ENCODE measurements at places on chromosomes 1 and 21.

GRCh38 chr1:184866586-184866985 is 107.7 kb downstream of the NIBAN1 start:
- DNase-seq = no peak

DNA sequence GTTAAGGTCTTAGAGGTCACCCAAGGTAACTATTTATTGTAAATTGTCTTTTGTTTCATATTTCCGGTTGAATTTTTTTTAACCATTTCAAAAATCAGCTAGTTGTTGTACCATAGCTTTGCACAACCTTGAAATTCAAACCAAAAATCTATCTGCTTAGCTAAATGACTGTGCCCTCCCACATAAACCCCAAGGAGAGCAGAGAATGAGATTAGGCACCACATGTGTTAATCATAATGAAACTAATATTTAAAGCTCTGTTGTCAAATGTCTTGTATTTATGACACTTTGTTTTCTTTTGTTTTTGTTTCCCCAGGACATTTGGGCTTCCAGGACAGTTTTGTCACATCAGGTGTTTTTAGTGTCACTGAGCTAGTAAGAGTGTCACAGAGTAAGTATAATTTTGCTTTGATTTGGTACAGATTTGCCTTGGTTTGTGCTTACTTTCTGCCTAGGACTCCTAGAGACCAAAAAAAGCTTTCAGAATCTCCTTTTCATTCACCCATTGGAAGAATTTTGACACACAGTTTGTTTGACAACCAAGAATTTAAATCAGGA is 249.9 kb downstream of the NFIA start:
- DNase-seq = no peak

DNA sequence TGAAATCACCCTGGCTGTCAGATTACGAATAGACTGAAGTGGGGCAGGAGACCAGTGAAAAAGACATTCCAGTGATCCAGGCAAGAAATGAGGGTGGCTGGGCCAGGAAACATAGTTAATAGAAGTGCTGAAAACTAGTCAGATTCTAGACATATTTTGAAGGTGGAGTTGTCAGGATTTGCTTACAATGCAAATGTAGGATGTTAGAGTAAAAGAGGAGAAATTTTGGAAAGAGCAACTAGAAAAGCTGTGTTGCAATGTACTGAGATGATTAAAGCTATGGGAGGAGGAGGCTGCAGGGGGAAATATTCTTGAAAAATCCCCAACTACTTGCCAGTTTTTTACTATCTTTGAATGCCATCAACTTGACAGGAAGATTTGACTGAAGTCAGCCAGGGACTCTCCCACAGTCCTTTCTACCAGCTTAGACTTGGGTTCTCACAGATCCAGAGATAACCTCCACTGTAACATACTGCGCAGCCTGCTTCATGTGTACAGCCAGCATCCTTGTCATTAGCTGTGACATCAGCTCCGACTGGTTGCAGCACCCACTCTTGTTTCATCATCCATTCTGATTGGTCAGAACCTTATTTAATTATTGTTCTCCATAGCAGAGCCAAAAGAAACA is 109.7 kb downstream of the TSEN15 start:
- DNase-seq = no peak

DNA sequence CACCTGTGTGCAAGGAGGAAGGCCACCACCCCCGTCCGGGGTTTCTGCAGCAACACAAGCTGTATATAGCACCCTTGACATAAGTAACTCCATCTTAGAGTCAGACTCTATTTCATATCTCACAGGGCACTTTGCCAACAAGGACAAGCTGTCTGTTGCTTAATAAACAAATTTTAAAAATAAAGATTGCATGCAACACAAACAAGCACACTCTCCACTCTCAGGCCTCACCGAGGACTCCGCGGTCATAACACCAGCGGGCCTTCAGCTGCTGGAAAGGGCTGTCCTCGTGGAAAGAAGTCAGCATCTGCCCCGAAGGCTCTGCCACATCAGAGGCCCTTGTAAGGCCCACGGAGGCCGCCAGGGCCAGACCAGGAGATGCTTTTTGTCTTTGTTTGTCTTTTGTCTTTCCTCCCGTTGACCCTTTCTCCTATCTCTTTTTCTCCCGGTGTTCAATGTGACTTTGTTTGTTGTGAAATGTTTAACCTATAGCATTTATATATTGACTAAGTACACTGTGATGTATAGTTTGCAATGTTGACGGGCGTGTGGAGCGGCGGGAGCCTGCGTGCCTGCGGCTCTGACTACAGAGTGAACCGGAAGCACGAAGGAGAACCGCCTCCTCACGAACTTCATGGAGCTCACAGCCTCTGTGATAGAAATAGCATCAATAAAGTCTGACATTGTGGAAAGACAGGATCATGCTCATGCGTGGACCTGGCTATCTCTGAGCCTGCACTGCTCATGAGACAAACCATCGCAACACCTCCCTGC is 24.1 kb downstream of the MEGF6 start:
- DNase-seq = no peak

DNA sequence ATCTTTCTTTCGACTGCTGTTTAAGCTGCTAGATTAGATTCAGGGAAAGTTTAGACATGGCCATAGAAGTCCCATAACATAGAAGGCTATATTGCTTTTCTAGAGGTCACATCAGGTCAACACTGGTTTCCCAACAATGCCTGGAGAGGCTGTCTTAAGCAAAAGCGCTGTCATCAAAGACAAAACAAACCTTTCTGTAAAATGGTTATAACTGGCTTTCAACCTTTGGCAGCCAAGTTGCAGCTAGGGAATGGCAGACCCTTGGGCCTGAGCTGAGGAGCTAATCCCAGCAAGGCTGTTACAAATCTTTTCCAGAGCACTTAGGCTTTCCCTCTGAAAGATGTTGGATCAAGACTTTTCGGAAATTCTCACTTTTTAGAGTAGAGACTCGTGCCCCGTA is 11.2 kb upstream of the ABCA4 start:
- no peak for DNase-seq

- DNase-seq = no peak
Measured at GRCh38 chr1:90882221-90882620, 139.6 kb downstream of the ZNF644 start.

DNA sequence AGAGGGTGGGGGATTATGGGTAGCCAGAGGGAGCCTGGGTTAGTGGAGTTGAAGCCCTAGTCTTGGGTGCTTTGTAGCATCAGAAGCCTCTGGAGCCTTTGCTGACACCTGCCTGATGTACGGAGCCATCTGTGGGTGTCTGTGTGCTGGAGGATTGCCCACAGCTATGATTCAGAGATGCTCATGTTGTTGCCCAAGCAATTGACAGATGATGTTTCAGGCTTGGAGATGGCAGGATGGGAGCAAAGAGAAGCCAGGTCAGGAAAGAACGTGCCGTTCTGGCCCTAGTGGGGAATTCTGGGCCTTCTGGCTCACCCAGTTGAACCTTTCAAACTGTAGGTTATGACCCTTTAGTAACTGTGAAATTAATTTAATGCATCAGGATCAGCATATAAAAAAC is 27.6 kb downstream of the COQ8A start:
- DNase-seq = no peak

GRCh38 chr1:45840704-45841103 is 37.3 kb downstream of the MAST2 start:
- no peak for DNase-seq

DNA sequence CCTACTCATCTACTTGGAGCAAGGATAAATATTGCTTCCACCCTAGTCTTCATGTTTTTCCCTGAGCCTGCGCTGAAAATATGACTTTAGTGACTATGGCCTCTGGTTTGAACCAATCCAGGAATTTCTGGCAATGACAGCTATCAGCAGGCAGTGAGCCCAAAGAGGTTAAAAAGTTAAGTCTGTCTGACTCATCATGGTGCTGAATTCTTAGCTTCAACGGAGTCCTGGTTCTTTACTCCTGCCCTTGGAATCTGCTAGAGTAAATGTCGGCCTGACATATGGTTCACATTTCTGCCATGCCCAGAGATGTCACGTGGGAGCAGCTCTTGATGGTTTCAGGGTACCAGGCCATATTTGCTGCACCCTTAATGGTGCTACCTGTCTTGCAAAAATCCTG is 351.6 kb upstream of the PLXNA2 start:
- DNase-seq = no peak

DNA sequence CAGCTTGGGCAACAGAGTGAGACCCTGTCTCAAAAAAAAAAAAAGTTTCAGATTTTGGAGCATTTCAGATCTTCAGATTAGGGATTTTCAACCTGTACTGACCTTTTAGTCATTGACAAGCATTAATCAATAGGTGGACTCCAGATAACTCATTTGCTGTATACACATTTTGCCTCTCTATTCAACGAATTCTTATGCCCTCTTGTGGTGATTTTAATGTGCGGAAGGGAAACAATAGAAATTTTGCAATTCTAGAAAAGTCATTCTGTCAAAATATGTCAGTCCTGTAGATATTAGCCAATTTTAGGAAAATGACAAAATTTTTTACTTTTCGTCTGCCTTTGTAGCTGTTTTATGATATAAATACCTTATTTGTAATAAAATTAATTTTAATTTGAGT is 11.6 kb upstream of the OR2G2 start:
- no peak for DNase-seq

DNA sequence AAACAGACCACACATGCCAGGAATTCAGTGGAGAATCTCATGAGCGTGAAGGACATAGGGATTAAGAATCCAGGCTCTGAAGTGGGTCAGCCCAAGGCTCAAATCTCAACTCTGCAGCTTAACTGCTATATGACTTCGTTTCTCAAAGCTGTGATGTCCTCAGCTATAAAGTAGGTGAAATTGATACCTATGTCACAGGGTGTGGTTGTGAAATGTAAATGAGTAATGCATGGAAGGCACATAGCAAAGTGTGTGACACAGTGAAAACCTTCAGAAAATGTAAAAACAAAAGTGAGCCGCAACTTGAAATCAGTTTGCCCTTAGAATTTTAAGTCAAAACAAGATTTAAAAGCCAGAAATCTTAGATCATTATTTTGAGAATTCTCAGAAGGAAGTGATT is 145.7 kb upstream of the PRMT6 start:
- no peak for DNase-seq

DNA sequence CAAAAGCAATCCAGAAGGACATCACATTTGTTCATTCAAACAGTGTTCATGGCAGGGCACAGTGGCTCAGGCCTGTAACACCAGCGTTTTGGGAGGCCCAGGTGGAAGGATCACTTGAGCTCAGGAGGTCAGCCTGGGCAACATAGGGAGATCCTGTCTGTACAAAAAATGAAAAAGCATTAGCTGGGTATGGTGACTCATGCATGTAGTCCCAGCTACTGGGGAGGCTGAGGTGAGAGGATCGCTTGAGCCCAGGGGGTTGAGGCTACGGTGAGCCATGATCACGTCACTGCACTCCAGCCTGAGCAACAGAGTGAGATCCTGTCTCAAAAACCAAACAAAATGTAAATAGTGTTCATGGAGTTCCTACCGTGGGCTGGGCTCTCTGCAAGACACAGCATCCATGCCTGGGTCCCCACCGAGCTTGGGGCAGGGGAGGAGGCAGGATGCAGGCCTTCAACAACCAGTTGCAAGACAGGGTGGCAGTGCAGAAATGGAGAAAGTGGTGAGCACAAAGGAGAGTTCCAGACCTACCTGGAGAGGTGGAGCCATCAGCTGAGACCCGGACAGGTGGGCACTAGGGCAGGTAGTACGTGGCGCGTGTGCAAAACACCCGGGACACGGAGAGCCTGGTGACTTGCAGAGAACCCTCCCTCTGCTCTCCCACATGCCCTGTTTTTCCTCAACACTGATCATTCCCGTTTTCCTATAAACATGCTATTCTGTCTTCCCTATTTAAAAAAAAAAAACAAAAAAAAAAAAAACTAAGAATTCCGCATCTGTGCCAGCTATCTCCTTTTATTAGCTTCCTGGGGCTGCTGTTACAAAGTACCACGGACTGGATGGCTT is 138.9 kb downstream of the TOMM20 start:
- DNase-seq = no peak

DNA sequence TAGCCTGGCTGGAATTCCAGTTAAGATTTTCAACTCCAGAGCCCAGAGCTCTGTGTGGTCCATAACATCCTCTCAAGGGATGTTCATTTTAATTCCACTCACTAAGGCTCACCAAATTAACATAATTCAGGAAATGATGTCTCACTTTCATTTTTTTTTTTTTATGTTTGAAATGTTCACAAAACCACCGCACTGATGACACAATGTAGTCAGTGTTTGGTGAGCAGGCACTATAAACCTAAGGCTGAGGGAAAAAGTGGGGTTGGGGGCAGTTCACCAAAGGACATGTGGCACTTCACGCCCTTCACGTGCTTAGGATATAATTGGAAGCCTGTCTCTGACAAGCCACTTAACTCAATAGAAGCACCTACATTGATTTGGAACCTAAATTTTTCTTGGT is 177.3 kb upstream of the CAMK1G start:
- DNase-seq = no peak

DNA sequence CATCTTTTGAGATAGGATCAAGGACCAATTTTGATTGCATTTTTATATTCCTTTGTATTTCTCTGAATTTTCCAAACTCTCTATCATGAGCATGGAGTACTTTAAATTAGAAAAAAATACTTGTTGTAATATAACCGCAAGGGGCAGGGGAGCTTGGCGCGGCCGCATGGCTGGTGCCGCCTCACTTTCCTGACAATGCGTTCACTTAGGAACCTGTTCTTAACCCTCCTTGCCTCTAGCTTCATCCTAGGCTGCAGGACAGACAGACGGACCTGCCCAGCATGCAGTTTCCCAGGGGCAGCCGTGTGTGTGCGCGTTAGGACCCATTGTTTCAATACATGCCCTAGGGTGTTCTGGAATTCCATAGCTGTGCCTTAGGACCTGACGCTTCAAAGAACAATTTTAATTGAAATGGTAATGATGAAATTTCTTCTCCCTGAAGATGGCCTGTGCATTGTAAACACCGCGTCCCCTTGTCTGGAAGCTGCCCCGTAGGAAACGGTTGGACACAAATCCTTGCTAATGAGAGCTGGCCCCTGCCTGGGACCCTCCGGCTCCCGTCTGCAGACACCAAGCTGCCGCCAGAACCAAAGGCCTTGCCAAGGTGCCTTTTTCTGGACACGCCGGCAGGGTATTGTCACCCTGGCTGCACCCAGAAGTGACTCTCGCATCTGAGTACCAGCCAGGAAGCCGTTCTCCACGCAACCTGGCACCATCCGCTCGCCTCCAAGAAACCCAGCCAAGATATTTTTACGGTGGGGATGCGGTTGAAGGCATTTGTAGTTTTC is 466.4 kb downstream of the NPHP4 start:
- DNase-seq = no peak

DNA sequence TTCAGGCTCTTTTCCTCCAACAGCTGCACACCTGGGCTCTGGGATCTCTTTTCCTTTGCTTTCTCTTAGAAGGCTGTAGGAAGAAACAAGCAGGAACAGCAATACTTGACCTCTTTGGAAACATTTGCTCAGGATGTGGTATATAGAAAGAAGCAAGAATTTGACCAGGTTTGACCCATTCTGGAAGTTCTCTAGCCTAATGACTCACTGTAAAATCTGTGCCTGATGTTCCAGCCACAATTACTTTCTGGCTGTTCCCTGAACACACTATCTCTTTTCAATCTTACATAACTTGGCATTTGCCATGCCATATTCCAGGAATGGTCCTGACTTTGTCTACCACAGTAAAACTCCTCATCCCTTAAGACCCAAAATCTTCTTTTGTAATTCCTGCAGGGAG is 419.9 kb upstream of the DAB1 start:
- DNase-seq = no peak

- DNase-seq = no peak
Measured at GRCh38 chr1:163094589-163094988, 25.4 kb downstream of the RGS4 start.
